ENCODE measurements at places on chromosomes 2 and 18. TPM values are rescaled to one million over a fixed set of nuclear protein-coding genes. Genes with fewer than 3 reads are reported as not detected.

DNA sequence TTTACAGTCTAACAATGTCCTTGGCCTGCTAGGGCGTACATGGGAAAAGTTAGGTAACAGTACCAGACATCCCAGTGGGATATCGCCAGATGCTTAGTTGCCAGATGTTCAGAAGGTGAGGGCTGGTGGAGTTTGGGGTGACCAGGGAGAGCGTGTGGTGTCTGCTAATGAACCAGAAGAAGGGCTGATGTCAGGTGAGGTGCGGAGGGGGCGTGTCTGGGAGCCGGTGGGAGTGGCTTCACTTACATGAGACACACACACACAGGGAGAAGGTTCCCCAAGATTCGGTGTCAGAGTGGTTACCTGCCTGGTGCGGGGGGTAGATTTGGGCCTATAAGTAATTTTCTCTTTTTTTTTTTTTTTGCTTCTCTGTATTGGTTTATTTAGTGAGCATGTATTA lies 12.2 kb downstream of the RAB31 start:
- no peak for DNase-seq

TOGARAM2 gene
- total RNA-seq = 0.44 TPM

DNA sequence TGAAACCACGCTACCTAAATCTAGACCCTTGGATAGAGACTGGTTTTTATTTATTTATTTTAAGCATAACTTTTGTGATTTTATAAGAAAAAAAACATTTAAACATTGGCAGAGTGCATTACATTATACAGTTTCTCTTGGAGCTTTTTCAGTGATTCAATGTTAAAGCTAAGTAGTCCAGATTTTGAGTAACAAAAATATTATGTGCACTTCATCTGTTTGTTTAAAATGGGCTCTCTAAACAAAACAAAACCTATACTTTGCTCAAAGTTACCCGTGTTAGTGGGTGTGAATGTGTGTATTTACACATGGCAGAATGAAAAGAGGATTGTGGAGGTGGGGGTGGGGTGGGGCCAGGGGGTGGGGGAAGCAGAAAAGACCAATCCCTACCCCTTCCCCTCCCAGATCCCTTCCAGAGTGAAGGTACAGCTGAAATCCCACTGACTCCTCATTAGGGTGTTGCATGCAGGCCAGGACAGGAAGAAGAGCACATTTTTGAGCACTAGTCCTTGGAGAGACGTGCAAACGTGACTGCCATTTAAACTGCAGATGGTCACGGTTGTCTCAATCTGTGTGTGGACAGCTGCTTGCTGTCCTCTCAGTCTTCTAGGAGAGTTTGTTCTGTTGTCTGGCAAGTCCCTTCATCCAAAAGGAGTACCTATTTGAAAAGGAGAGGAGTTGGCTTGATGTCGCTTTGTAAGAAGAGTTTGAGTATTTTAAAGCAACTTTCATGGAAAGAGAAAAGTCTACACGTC lies 303.0 kb downstream of the ICOS start:
- DNase-seq = no peak

RMND5A gene
- 42.8 TPM for total RNA-seq

DNA sequence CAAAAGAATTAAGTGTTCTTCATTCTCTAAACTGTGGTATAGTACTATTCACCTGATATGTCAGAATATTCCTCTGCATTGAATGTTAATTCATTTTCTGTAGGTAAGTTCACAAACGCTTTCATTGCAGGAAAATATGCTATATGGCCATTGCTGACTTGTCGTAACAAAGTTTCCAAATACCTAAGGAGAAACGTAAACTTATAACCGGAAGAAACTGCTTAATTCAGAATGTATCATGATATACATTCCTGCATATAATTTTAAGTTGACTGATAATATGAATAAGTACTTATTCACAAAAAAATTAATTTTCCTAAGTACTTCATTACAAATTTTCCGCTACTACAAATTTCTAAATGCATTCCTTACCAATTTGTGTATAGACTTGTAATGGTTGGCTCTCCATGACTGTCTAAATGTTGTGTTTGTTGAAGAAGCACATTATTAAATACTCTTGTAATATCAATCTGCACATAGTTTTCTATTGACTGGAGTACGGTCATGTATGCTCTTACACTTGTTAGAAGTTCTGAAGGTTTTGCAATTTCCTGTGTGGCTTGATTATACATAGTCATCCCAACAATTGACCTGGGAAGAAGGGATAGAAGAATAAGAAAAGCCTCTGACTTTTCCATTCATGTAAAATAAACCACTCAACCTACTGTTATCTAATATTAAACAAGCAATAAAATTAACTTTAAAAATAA lies 85.4 kb downstream of the NCKAP1 start:
- no peak for DNase-seq

GRCh38 chr18:6948281-6949055 lies 169.1 kb downstream of the LAMA1 start:
- DNase-seq = no peak

LOXL3 gene
- 1.0 TPM for total RNA-seq

VIT gene
- total RNA-seq = 0.77 TPM

DNA sequence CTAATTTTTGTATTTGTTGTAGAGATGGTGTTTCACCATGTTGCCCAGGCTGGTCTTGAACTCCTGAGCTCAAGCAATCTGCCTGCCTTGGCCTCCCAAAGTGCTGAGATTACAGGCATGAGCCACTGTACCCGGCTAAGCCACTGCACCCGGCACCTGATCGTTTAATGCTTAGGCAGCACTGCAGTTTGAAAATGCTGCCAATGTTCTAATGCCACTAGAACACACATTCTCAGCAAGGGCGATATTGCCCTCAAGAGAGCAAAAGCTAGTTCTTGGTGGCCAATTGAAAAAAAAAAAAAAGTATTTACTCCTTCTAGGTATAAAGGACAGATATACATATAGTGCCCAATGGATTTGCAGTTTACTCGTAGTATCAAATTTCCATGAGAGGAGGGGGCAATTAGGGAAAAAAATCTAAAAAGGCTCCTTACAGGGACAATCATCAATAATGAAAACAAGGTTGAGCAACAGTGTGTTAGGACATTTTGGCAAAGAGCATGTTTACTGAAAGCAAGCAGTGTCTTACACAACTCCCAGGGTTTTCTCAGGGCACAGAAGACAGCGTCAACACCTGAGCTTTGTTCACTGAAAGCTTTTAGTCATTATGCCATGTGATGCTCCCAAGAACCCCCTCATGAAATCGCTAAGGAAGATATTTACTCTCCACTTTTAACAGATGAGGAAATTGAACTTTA lies 199.9 kb upstream of the PKDCC start:
- DNase-seq = no peak

KIF1A gene
- total RNA-seq = 132 TPM

BUB1 gene
- total RNA-seq = 91.2 TPM

MC4R gene
- not detected for total RNA-seq

POTEE gene
- 1.1 TPM for total RNA-seq

- no peak for DNase-seq
Observed at GRCh38 chr2:68723181-68723580, 11.4 kb upstream of the ARHGAP25 start.
